Fibroblast of mammary gland (primary cell): ENCODE measurements at places on chromosomes 13 and 19.

DNA sequence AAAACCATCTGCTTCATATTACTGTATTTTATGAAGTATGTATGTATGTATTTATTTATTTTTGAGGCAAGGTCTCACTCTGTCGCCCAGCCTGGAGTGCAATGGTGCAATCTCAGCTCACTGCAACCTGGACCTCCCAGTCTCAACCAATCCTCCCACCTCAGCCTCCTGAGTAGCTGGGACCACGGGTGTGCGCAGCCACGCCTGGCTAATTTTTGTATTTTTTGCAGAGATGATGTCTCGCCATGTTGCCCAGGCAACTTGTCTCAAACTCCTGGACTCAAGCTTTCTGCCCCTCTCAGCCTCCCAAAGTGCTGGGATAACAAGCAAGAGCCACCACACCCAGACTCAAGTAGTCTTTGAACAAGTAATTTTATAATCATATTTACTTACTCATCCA lies 5.5 kb downstream of the KATNAL1 start:
- DNase-seq: peak; percentile 8

DNA sequence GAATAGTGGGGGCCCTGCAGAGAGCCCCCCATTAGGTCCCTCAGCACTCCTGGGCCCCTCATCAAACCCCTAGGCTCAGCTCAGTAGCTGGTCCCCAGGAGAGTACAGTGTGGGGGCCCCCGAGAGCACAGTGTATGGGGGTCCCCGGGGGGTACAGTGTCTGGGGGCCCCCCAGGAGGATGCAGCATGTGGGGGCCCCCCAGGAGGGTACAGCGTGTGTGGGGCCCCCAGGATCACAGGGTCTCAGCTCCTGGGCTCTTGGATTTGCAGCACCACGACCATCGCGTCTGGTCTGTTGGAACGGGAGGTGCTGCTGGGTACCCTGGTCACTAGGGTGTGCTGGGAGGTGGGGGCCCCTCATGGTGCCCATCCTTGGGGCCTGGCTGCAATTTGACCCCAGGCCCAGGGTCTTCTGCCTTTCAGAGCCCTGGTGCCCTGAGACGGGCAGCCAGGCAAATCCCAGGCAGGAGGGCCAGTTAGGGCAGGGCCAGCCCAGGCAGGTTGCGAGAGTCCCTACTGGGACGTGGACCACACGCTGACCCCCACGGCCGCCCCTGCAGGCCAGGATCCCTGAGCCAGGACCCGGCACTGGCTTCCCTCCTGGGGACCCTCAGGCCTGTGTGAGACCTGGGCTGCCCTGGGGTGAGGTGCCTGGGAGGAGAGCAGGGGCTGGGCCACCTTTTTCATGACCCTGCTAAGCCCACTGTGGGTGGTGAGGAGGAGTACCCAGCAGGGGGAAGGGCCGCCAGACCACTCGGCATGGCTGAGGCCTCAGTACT lies 13.6 kb downstream of the CBARP start:
- DNase-seq: no peak

DNA sequence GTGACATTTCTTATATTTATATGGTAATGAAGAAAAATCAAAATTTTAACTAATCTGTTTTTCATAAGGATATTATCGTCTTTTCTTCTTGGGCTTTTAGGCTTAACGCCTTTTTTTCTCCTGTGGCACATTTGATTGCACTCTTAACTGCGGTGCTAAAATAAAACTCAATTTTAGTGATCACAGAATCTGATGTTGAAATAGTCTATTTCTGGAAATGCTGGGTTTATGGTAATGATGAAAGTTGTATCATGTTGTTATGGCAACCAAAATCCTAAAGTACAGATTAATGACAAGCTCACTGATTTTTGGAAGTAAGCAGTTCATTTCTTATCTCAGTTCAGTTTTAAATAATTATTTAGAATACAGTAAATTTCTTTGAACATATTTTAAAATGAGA lies 85.3 kb downstream of the COG6 start:
- no peak for DNase-seq

GRCh38 chr19:4556597-4557127 lies 2.8 kb downstream of the SEMA6B start:
- DNase-seq: peak; percentile 23

- DNase-seq: peak; percentile 39
These were observed 739 bp downstream of the EIF3G start for GRCh38 chr19:10118960-10119359.

DNA sequence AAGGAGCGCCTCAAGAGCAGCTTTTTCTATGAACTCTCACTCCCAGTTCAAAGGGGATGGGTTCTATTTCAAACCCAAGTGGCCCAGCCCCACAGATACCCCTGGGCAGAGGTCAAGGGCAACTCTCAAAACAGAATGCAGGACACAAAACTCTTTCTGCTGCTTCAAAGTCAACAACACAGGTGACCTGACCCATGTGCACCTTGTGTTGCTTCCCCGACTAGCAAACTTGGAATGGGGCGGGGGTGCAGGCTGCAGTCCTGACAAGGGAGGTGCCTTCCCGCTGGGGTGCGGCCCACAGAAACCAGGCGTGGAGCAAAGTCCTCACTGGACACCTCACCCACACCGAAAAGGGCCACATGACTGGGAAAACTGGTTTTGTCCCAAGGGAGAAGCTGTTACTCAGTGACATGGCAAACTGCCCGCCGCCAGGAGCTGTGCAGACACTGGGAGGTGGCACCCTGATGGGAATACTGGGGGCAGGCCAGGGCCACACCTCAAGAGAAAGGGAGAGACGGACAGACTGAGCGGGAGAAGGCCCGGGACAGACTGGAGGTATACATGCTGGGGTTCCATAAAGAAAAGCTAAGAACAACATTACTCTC lies 17.4 kb downstream of the ZC3H4 start:
- no peak for DNase-seq

DNA sequence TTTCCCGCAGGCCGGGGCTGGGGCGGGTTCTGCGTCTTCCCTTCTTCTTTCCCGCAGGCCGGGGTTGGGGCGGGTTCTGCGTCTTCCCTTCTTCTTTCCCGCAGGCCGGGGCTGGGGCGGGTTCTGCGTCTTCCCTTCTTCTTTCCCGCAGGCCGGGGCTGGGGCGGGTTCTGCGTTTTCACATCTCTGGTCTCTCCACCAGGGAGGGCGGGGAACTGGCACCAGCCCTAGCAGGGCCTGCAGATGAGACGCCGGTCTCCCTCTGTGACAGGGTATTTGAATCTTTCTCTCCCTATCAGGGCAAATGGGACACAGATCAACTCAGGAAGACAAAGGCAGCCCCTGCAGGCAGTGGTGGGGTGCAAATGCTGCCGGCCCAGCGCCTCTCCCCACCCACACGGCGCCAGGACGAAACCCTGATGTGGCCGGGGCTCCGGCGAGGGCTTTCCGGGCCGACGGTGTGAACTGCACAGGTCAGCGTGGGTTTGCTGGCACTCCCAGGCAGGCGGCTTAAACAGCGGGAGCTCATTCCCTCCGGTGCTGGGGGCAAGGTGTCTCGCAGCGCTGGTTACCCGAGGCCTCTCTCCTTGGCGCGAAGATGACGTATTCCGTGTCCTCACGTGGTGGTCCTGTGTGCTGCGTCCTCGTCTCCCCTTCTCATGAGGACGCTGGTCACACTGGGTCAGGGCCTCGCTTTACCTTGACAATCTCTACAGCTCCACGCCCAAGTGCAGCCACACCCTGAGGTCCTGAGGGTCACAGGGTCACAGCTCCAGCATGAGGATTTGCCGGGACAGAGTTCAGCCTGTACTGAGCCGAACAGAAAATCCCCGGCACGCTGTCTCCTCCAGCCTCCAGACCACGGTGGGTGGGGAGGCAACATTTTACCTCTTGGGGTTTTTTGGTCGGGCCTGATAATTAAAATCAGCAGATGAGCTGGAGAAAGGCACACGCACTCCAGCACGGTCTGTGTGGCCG lies 717 bp upstream of the C13orf46 start:
- no peak for DNase-seq

GRCh38 chr19:42301646-42302203 lies at the start of gene PRR19:
Gene PRR19 (plus strand): TSS chr19:42302132. CDS start chr19:42309585, 7,453 bp downstream.
- no peak for DNase-seq

GRCh38 chr13:21641629-21642028 lies 29.2 kb upstream of the FGF9 start:
- DNase-seq: no peak

DNA sequence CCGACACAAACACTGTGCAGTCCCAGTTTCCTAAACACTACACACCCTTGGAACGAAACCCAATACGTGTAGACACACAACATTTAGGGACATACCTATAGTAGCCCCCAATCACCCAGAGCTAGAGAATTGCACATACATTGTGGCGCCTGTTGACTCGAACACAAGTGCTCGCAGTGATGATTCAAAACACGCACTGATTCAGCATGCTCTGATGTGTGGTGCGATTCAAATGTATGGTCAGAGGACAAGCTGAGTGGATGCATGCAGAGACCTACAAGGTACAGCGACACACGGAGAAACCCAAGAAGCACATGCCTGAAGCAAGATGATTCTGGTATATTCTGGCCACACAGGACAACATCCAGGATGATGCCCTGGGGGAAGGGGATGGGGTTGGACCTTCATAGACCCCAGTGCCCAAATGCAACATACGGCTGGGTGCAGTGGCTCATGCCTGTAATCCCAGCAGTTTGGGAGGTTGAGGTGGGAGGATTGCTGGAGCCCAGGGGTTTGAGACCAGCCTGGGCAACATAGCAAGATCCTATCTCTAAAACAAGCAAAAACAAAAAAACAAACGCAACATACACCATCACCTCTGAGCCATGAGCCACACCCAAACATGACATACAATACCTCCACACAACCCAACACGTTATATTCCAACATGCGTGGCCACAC lies 997 bp upstream of the KCNN4 start:
- DNase-seq: no peak

GRCh38 chr19:1068009-1069001 lies 1.3 kb downstream of the ARHGAP45 start:
- no peak for DNase-seq

DNA sequence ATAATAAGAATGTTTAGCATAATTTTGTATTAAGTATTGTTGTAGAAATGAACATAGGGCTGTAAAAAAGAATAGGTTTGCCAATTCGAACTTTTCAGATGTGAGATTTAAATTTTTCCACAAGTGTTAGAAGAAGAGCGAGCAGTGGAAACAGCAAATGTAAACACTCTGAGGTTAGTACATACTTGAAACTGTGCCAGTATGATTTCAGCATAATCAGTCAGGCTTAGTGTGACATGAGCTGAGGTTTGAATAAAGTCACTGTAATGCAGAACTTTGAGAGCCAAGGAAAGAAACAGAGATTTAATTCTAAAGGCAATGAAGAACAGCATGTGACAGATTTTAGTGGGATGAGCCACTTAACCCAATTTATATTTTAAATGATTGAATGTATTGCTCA lies 2166.4 kb downstream of the PCDH9 start:
- DNase-seq: no peak

- DNase-seq: peak; percentile 98
These were observed 32.2 kb downstream of the MYO9B start for GRCh38 chr19:17107546-17108452.

DNA sequence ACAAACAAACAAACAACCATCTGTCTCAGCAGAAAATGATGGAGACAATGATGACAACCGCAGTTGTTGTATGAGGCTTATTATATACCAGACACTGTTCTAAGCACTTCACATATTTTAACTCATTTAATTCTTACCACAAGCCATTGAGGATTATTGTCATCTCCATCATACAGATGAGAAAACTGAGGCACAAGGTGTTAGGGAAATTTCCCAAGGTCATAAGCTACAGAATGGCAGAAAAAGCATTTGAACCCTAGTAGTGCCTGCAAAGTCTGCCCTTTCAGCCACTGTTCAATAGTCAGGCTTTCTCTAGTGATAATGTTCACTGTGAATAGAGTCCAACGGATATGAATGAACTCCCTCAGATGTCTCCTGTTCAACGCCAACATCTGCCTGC lies 60.1 kb downstream of the GPALPP1 start:
- DNase-seq: no peak

- DNase-seq: no peak
These were observed 4.3 kb downstream of the GDF15 start for GRCh38 chr19:18390065-18390907.

DNA sequence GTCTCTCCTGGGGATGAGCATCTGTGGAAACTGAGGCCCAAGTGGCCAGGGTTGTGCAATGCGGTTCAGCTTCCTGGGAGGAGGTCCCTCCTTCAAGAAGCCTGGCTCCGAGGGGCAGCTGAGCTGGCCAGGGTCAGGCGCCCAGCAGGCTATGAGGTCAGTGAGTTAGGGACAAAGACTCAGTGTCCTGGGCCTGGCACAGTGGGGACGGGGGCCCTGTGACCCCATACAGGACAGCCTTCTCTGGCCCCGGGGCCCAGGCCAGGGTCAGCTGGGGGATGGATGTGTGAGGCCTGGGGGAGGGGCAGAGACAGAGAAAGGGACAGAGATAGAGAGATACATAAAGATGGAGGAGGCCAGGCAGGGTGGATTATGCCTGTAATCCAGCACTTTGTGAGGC lies 3.0 kb upstream of the IL12RB1 start:
- DNase-seq: no peak

GRCh38 chr13:88339271-88339741 lies 668.1 kb downstream of the SLITRK5 start:
- no peak for DNase-seq

DNA sequence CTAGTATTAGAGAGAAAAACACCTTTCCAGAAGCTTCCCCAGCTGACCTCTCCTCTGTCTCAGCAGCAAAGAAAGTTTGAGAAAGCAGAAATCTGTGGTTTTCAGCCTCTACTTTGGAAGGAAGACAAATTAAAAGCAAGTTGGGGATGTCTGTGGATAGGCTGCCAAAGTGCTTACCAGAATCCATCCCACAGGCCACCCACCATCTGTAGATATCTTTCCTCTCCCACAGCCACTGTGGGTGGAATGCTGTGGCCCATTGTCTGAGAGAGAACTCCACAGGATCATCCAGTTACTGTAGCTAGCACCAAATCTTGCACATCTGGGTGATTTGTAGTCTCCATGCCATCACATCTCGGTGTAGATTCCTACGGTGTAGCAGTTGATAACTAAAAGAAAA lies 133.5 kb downstream of the DNAJC15 start:
- no peak for DNase-seq

GRCh38 chr13:49836516-49836915 lies 44.0 kb upstream of the KPNA3 start:
- no peak for DNase-seq

- DNase-seq: no peak
These were observed 802.5 kb upstream of the SLITRK1 start for GRCh38 chr13:84684804-84685203.

DNA sequence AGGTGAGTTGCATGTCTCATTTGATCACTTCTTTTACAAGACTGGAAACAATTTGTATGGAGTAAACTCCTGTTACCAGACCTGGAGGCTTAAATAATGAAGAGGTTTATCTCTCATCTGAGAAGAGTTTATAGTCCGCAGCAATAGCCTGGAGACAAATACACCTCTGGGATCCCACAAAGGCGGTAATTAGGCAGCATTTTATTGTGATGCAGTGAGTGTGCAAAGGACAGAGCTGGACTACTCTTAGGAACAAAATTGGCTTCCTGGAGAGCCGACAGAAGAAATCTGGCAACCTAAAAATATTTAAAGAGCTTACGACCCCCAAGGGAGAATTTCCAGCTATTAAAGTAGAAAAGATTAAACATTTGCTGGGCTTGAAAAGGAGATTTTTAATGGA lies 11.8 kb upstream of the KATNAL1 start:
- no peak for DNase-seq
